Activated naive CD4-positive, alpha-beta T cell (primary cell): ENCODE measurements at places on chromosomes 11 and 22.

- DNase-seq = no peak
These were observed 63.3 kb downstream of the SYN3 start for GRCh38 chr22:32994898-32995297.

DNA sequence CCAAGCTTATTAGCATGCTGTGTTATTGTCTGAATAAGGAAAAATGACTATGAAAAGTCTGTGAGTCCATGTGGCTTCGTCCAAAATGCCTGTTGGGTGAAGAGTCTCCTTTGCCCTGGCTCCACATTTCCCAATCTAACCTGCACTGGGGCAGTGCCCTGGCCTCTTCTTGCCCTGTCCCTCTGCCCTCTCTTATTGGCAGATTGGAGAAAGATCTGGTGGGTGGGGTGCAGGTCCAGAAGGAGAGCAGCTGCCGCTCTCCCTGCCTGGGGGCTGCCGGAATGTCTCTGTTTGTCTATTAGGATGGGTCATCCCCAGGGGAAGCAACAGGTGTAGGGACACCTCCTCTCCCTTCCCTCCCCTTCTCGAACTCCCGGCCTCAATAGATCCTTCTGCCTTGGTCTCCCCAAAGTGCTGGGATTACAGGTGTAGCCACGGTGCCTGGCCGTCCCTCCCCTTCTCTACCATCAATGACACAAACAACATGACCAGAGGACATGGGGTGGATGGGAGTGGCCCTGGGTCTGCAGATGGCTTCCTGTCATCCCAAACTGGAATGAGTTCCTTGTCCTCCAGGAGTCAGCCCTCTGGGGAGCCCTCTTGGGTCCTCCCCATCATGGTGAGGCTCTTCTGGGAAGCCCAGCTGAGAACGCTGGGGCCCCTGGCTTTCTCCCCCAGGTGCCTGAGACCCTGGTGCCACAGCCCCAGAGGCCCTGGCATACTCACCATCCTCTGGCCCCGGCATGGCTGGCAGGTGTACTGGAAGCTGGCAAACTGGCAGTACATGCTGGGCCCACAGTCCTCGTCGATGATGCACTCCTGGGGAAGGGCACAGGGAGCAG, 40.5 kb downstream of the DKK3 start:
- no peak for DNase-seq

DNA sequence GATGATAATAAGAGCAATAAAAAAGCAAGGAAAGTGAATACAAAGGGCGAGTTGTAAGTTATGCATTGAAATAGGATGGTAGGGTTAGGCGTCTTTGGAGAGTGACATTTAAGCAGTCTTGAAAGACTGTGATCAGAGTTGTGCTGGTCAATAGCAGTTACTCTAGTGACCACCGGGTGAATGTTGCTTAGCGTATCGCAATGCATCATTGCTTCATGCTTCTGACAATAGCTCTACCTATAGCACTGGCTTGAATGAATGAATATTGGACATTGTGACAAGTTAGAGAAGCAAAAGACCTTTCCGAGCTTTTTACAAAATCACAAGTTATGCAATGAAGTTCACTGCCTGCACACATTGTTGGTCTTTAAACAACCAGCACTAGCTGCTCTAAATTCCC, 7.7 kb upstream of the OR8B12 start:
- no peak for DNase-seq

DNA sequence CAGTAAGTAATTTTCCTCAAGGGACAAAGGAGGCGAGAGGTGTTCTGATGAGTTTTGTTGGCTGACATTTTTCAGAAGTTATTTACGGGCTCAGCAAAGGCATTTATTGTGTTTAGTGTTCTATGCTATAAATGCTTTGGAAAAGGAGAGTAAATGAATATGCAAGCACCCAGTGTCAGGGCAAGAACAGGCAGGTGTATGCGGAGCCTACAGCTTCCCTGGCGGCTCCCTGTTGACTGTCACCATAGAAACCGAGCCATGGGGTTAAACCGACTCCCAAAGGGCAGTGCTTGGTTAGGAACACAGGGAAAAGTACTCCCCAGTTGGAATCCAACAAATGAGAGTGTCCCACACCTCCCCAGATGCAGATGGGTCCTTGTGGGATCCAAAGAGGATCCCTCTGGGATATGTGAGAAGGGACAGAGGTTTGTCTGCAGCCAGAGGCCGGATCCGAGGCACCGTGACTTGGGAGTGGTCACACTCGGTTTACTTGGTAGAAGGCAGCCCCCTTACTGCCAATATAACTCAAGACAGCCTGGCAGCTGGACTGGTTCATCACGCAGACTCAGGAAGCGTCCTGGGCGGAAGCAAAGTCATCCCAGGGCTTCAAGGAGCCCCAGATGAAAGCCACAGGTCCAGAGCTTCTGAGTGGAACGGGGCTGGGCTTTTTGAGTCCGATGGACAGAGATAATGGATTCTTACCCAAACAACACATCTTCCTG, 329.7 kb downstream of the CTTN start:
- DNase-seq = no peak

DNA sequence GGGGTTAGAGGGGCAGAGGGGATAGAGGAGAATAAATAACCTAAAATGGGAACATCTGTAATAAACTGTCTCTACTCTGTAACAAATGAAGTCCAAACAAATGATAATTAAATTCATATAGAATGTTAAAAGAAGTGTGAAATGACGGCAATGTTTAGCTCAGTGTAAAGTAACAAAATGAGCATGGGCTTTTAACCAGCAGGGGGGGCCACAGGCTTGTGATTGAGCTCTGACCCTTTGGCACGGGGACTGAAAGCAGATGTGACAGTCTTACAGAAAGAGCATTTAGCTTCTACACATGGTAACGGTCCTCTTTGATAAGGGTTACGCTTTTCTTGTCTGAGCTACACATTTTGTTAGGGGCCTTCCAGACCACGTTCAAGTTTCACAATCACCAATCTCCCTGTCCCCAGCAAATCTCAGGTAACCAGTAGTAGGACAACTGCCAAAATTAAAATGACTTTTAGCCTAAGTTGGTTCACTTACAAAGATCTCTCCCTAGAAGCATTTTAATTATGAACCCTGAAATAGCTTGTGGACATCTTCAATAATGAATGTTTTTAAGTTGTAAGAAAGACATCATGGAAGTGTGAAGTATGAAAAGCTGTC, 262.5 kb downstream of the DCDC1 start:
- no peak for DNase-seq

GRCh38 chr22:26066534-26066933, 102.7 kb upstream of the SEZ6L start:
- no peak for DNase-seq

- no peak for DNase-seq
These were observed 83.8 kb downstream of the CACNA1I start for GRCh38 chr22:39654131-39654926.

DNA sequence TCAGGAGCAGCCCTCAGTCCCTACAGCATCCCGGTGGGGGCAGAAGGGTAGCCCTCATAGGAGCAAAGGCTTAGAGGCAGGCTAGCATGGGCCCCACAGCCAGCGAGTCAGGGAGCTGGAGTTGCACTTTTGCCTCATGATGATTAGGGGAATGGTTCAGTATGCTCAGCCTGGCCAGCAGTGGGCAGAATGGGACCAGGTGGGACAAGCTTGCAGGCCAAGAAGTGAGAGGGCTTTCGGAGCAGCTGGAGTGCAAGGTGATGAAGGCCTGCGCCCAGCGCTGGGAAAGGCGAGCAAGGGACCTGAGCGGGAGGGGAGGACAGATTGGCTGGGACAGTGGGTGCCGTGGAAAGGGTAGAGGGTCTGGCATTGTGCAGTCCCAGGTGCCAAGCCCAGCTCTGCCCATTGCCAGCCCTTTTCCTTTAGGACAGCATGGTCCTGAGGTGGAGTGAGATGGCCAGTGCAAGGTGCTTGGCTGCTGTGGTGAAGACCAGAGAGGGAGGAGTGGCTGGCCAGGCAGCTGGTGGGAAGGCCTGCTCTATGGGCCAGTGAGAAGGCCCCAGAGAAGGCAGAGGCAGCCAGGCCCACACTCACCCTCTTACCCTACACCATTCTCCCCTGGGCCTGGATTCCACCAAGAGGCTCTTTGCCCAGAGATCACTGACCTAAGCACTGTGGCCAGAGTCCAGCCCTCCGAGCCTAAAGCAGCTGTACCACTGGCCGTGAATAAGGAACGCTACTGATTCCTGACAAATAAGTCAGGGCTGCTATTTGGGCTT, 47.9 kb upstream of the SUSD2 start:
- no peak for DNase-seq

GRCh38 chr22:22397292-22397870, 111.2 kb downstream of the ZNF280B start:
- no peak for DNase-seq

GRCh38 chr11:134170177-134170918, 53.4 kb downstream of the NCAPD3 start:
- no peak for DNase-seq

DNA sequence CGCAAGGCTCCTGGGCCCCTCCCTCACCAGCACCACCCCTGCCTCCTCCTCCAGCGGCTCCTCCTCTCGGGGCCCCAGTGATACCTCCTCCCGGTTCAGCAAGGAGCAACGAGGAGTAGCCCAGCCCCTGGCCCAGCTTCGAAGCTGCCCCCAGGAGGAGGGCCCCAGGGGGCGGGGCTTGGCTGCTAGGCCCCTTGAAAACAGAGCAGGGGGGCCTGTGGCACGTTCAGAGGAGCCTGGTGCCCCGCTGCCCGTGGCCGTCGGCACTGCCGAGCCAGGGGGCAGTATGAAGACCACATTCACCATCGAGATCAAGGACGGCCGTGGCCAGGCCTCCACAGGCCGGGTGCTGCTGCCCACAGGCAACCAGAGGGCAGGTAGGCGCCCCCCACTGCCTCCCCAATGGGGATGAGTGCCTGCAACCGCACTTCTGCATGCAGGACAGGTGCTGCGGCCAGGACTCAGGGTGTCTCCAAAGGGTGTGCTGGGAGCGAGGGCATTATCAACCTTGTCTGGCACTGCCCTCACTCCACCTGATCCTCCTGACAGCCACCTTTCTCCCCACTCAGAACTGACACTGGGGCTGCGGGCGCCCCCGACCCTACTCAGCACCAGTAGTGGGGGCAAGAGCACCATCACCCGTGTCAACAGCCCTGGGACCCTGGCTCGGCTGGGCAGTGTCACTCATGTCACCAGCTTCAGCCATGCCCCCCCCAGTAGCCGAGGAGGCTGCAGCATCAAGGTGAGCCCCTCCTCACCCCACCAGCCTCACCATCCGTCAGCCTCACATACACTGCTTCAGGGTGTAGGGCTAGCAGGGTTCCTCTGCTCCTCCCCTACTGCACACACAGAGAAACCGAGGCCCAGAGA, 10.2 kb downstream of the SMTN start:
- DNase-seq = no peak

DNA sequence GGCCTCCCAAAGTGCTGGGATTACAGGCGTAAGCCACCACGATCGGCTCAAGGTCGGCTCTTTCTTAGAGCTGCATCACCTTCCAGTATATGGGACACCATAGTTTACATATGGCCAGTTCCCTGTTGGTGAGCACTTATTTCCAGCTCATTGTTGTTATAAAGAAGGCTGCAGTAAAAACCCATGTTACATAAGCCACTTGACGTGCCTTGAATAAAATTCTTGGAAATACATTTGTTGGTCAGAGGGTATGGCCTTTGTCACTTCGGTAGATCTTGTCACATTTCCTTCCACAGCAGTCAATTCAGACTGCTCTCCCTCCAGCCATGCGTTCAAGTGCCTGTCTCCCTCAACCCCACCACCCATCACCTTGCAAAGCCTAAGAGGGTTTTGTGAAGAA, 92.9 kb downstream of the PRR5L start:
- DNase-seq = no peak

DNA sequence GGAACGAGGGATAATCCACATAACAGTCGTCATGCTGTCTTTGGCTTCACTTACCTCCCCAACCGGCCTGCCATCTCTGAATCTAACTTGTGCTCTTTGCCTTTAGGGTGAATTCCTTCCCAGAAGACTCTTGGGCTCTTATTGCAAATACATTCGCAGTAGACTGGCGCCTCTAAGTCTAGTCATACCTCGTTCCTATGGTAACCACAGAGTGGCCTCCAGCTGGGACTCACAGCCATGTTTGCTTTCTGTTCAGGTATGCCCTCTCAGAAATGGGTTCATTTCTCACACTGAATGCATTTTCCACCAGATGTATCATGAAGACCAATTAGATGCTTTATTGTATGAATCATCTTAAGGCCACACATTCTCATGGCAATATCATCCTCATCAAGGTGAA, 112.7 kb downstream of the FAR1 start:
- no peak for DNase-seq

DNA sequence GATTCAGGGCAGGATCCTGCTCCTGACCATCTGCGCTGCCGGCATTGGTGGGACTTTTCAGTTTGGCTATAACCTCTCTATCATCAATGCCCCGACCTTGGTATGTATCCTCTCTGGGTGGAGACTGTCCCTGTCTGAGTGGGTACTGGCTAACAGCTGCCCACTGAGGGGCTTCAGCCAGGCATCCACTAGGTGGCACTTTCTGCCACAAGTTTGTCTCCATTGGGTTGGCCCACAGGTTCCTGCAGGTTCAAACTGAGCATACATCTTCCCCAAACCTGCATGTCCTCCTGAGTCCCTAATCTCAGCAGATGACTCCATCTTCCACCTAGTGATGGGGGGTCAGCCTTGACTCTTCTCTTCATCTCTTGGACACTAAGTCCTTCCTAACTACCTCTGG, 4.4 kb downstream of the SLC2A11 start:
- no peak for DNase-seq

- no peak for DNase-seq
These were observed 15.5 kb downstream of the MUC15 start for GRCh38 chr11:26556582-26556981.

GRCh38 chr22:37746366-37747079, 49.7 kb downstream of the TRIOBP start:
- DNase-seq = peak; percentile 20

- DNase-seq = no peak
These were observed 59.8 kb downstream of the UVRAG start for GRCh38 chr11:75874684-75875341.

- DNase-seq = no peak
These were observed 24.1 kb downstream of the USP35 start for GRCh38 chr11:78212586-78213371.

GRCh38 chr11:17077240-17077519, 287 bp downstream of the RPS13 start:
- no peak for DNase-seq

- no peak for DNase-seq
These were observed 119.4 kb downstream of the GALNT18 start for GRCh38 chr11:11502263-11502861.

- DNase-seq = no peak
These were observed 99.4 kb upstream of the ZC3H12C start for GRCh38 chr11:109993786-109994185.

- no peak for DNase-seq
These were observed 22.3 kb downstream of the RANGAP1 start for GRCh38 chr22:41263704-41264103.
